ENCODE measurements at places on chromosomes 3 and 15.

- no peaks in the 10 kb centered on the region for H3K4me1 ChIP-seq
- no peak overlapping the region for H3K27ac ChIP-seq
- no peaks in the 10 kb centered on the region for H3K36me3 ChIP-seq
These were observed 22.2 kb downstream of the STRIT1 start for GRCh38 chr3:155271343-155271613.

DNA sequence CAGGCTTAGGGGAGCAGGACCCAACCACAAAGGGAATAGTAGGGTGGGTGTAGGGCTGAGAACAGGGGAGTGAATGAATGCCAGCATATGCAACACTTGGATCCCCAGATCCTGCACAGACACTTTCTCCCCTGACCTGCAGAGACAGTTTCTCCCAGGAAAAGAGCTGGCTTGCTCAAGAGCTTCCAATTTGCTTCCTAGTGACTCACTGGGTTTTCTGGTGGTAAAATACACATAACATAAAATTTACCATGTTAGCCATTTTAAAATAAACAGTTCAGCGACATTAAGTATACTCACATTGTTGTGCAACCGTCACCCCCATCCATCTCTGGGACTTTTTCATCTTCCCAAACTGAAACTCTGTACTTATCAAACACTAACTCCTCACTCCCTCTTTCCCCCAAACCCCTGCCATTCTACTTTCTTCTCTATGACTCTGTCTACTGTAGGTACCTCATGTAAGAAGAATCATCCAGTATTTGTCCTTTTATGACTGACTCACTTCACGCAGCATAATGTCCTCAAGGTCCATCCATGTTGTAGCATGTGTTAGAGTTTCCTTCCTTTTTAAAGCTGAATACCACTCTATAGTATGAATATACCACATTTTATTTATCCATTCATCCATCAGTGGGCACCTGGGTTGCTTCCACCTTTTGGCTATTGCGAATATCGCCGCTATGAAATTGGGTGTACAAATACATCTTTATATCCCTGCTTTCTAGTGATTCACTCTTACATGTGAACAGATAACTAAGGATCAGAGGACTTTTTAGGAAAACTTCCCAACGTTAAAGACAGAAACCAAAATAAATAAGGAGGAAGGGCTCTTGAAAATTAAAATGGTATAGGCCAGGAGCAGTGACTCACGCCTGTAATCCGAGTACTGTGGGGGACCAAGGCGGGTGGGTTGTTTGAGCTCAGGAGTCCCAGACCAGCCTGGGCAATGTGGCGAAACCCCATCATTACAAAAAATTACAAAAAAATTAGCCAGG, 95.6 kb upstream of the TJP1 start:
- H3K27ac ChIP-seq: no peak overlapping the region
- peaks cover 4% of the 10 kb centered on the region for H3K4me1 ChIP-seq
- H3K36me3 ChIP-seq: no peaks in the 10 kb centered on the region
- DNase-seq: no peak
- H3K4me3 ChIP-seq: no peak overlapping the region
- no peaks in the 10 kb centered on the region for H3K27me3 ChIP-seq

GRCh38 chr15:63920504-63921175, 86.9 kb upstream of the HERC1 start:
- no peaks in the 10 kb centered on the region for H3K27me3 ChIP-seq
- H3K4me1 ChIP-seq: peaks cover 35% of the 10 kb centered on the region
- H3K4me3 ChIP-seq: no peak overlapping the region
- no peaks in the 10 kb centered on the region for H3K36me3 ChIP-seq
- H3K27ac ChIP-seq: no peak overlapping the region

DNA sequence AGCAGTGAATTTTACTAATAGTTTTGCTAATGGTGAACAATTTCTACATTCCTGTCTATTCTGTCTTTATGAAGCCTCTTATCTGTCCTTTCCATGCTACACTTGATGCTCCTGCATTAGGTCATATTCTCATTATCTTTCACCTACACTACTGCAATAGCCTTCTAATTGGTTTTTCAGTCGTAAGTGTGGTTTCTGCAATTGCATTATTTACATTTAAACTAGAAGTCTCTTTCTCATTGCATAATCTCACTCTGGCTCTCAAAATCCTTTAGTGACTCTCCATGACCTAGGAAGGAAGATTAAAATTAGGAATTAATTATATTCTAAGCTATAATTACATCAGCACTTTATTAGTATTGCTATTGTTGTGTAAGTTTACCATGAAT, 686.5 kb downstream of the IGSF11 start:
- no peaks in the 10 kb centered on the region for H3K27me3 ChIP-seq
- H3K27ac ChIP-seq: no peak overlapping the region
- H3K36me3 ChIP-seq: no peaks in the 10 kb centered on the region
- DNase-seq: no peak

DNA sequence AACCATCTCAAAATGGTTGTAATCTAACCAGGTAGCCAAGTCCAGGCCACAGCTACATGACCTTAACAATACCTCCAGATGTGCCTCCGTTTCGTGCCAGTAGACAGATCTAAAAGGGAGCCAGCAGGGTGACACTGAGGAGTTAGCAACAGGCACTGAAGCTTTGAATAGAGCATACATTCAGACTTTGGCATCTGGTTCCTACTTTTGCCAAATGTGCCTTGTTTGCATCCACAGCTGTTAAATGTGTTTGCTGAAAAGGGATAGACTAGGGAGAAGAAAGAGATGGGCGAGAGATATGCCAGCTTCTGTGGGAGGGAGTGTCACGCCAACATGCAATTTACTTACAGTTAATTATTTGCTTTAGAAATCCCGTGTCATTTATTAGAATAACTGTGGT, 1433.9 kb upstream of the CADM2 start:
- no peak overlapping the region for H3K27ac ChIP-seq
- no peaks in the 10 kb centered on the region for H3K27me3 ChIP-seq
- H3K4me3 ChIP-seq: no peak overlapping the region
- DNase-seq: no peak
- H3K36me3 ChIP-seq: no peaks in the 10 kb centered on the region
- no peaks in the 10 kb centered on the region for H3K4me1 ChIP-seq

- no peak for DNase-seq
- no peak overlapping the region for H3K27ac ChIP-seq
- no peaks in the 10 kb centered on the region for H3K27me3 ChIP-seq
- H3K4me1 ChIP-seq: no peaks in the 10 kb centered on the region
- no peak overlapping the region for H3K4me3 ChIP-seq
These were observed 65.1 kb upstream of the MYZAP start for GRCh38 chr15:57526615-57527014.

DNA sequence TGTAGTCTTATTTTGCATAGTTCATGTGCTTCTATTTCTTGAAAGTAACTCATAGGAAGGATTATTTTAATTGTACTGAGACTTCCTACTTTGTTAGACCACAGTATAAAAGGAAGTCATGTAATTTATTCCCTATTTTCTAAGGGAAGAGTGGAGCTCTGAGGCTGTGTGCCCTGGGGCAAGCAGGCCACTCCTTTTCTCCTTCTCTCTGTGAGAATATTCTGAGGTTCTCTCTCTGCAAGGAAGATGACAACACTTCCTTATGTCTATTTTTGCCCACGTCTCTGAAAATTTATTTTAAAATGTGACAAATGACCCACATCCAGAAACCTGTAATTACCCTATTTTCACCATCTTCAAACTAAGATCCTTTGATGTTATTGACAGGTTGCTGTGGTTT, 11.0 kb downstream of the KCTD6 start:
- no peak overlapping the region for H3K4me3 ChIP-seq
- H3K4me1 ChIP-seq: no peaks in the 10 kb centered on the region
- H3K27me3 ChIP-seq: no peaks in the 10 kb centered on the region
- DNase-seq: no peak
- H3K27ac ChIP-seq: no peak overlapping the region

- H3K4me3 ChIP-seq: no peak overlapping the region
- H3K27ac ChIP-seq: no peak overlapping the region
- H3K4me1 ChIP-seq: no peaks in the 10 kb centered on the region
- H3K36me3 ChIP-seq: no peaks in the 10 kb centered on the region
- no peak for DNase-seq
These were observed 14.0 kb downstream of the OR5K4 start for GRCh38 chr3:98367464-98368246.

DNA sequence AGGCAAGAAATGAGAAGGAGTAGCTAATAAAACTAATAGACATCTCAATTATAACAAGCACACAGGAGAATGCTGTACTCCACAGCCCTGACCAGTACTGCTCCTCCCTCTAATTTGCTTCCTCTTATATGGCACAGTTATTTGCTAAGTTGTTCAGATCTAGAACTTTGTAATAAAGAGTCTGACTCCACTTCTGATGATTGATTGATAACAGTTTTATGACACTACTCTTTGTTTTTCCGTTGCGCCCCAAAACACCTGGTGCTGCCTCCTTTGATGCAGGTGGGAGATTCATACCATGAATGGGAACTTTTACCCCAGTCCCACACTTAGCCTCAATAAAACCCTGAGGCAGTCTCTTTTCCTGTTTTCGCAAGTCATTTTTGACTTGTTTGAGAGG, 777.7 kb downstream of the GBE1 start:
- DNase-seq: no peak
- H3K27me3 ChIP-seq: no peaks in the 10 kb centered on the region
- H3K4me3 ChIP-seq: no peak overlapping the region
- no peaks in the 10 kb centered on the region for H3K36me3 ChIP-seq
- H3K27ac ChIP-seq: no peak overlapping the region

- H3K4me1 ChIP-seq: peaks cover 4% of the 10 kb centered on the region
- H3K4me3 ChIP-seq: no peak overlapping the region
- no peaks in the 10 kb centered on the region for H3K36me3 ChIP-seq
- DNase-seq: no peak
These were observed 1.7 kb downstream of the THSD4 start for GRCh38 chr15:71116942-71117341.

GRCh38 chr3:146326875-146327543, 76.1 kb upstream of the PLSCR4 start:
- no peaks in the 10 kb centered on the region for H3K27me3 ChIP-seq
- no peak overlapping the region for H3K27ac ChIP-seq
- no peaks in the 10 kb centered on the region for H3K4me1 ChIP-seq
- H3K4me3 ChIP-seq: no peak overlapping the region

- no peaks in the 10 kb centered on the region for H3K27me3 ChIP-seq
- no peaks in the 10 kb centered on the region for H3K36me3 ChIP-seq
- DNase-seq: no peak
These were observed 40.8 kb downstream of the SEMA5B start for GRCh38 chr3:122986693-122987179.

GRCh38 chr15:60614862-60615771, 136.2 kb upstream of the ICE2 start:
- no peak overlapping the region for H3K4me3 ChIP-seq
- H3K27me3 ChIP-seq: no peaks in the 10 kb centered on the region
- no peaks in the 10 kb centered on the region for H3K4me1 ChIP-seq
- DNase-seq: no peak

GRCh38 chr15:37219211-37219701, 118.9 kb upstream of the MEIS2 start:
- DNase-seq: no peak
- no peak overlapping the region for H3K4me3 ChIP-seq
- H3K27ac ChIP-seq: no peak overlapping the region
- no peaks in the 10 kb centered on the region for H3K27me3 ChIP-seq

DNA sequence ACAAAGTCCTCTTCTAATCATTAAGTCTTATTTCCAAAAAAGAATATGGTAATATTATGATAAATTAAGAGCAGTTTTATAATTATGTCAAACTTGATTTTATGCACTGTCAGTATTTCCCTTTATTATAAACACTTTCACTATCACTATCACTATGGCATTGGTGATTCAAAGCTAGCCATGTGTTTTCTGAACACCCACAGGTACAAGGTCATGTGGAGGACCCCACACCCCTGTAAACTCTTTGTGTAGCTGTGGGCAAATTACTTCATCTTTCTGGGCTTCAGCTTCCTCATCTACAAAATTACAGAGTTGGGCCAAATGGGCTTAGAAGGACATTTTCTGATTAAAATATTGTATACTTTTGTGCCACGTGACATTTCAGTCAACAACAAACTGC, 41.7 kb downstream of the FBXL22 start:
- no peak overlapping the region for H3K4me3 ChIP-seq
- no peaks in the 10 kb centered on the region for H3K27me3 ChIP-seq
- H3K36me3 ChIP-seq: no peaks in the 10 kb centered on the region
- no peaks in the 10 kb centered on the region for H3K4me1 ChIP-seq
- DNase-seq: no peak

GRCh38 chr3:31768479-31769125, 212.5 kb downstream of the OSBPL10 start:
- H3K4me1 ChIP-seq: no peaks in the 10 kb centered on the region
- H3K4me3 ChIP-seq: no peak overlapping the region
- peak; percentile 68 for DNase-seq
- no peak overlapping the region for H3K27ac ChIP-seq

GRCh38 chr15:52737720-52738119, 52.4 kb downstream of the ONECUT1 start:
- H3K4me3 ChIP-seq: no peak overlapping the region
- H3K36me3 ChIP-seq: no peaks in the 10 kb centered on the region
- peaks cover 7% of the 10 kb centered on the region for H3K4me1 ChIP-seq
- DNase-seq: no peak
- H3K27ac ChIP-seq: no peak overlapping the region

DNA sequence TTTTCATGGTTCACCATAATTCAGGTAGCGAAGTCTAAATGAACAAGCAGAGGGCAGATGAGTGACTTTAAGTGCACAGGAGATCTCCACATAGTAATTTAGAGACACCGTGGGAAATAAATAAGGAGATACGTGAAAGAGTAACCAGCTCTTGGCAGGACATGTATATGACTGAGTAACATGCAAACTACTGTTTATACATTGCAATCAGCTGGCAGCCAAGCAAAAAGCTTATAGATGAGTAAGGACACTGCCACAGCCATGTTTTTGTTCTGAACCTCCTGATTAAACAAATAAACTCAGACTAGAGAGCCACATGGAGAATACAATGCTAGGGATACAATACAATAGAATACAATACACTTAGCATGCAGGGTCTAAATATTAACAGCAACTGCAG, 252.4 kb downstream of the FHIT start:
- no peak overlapping the region for H3K27ac ChIP-seq
- no peaks in the 10 kb centered on the region for H3K4me1 ChIP-seq
- H3K36me3 ChIP-seq: no peaks in the 10 kb centered on the region

All from testis (tissue), 5 donors.